ENCODE measurements at places on chromosomes 3 and 15.
A peak's percentile ranks its signal among the peaks of the same experiment; 100 is the strongest.

DNA sequence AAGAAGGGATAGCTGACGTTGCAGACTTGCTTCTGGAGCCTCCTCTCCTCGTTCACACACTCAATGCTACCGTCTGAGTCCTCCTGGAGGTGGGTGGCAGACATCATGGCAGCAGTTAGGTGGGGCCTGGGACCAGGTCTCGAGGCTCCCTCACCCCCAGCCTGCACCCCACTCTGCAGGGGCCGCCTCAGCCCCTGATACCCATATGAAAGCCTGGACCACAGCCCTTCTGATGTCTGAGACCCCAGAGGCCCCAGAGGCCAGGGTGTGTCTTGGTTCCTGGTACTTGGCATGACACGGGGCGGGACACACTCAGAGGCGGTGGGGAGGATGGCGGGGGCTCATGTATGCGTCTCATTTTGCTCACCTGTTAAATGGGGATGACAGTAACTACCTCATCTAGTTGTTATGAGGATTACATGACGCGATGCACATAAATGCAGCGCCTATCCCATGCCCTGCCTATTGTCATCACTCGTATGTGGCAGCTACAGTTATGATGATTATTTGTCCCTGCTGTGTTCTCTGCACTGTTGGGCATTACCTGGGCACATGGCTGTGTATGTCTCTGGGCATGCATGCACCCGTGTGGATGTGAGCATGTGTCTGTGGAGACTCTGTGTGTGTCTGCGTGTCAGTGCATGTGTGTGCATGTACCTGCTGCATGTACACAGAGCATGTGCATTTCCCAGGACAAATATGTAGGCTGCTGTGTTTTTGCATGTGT lies 39.9 kb downstream of the FEM1B start:
- peak; percentile 64 for DNase-seq

GRCh38 chr3:125351152-125351551 lies 24.0 kb downstream of the ZNF148 start:
- no peak for DNase-seq

- peak; percentile 41 for DNase-seq
Measured at GRCh38 chr3:126142652-126143051, 37.7 kb downstream of the ALDH1L1 start.

GRCh38 chr3:169405076-169405475 lies 258.4 kb downstream of the MECOM start:
- DNase-seq, result no peak

- no peak for DNase-seq
Measured at GRCh38 chr15:36844534-36844998, 255.8 kb downstream of the MEIS2 start.

- peak; percentile 77 for DNase-seq
Measured at GRCh38 chr3:154121701-154122551, 736 bp downstream of the ARHGEF26 start.

DNA sequence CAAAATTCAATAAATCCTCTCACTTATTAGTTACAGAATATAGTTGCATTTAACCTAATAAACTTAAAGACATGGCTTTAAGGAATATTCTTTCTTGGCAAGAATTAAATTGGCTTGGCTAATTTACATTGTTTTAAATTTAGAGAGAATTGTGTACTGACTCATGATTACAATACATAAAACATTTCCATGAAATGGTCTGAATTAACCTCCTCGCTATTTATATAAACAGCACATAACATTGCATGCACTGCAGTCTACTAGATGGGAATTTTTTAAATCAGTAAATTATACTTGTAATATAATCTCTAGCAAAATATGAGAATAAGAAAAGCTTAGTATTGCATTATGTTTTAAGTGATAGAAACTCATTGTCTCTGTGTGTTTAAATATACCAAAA lies 268.9 kb downstream of the SHOX2 start:
- DNase-seq, result no peak

- no peak for DNase-seq
Measured at GRCh38 chr3:114874522-114874971, 272.5 kb downstream of the ZBTB20 start.

GRCh38 chr3:186418671-186419145 lies 56.7 kb upstream of the DGKG start:
- no peak for DNase-seq

- DNase-seq, result no peak
Measured at GRCh38 chr3:169600732-169601131, 62.8 kb downstream of the MECOM start.

GRCh38 chr3:111412656-111413055 lies 129.3 kb upstream of the CD96 start:
- DNase-seq, result no peak

GRCh38 chr3:170233530-170233929 lies 11.3 kb downstream of the PRKCI start:
- no peak for DNase-seq

GRCh38 chr3:24662449-24663345 lies 168.0 kb upstream of the THRB start:
- DNase-seq, result no peak

DNA sequence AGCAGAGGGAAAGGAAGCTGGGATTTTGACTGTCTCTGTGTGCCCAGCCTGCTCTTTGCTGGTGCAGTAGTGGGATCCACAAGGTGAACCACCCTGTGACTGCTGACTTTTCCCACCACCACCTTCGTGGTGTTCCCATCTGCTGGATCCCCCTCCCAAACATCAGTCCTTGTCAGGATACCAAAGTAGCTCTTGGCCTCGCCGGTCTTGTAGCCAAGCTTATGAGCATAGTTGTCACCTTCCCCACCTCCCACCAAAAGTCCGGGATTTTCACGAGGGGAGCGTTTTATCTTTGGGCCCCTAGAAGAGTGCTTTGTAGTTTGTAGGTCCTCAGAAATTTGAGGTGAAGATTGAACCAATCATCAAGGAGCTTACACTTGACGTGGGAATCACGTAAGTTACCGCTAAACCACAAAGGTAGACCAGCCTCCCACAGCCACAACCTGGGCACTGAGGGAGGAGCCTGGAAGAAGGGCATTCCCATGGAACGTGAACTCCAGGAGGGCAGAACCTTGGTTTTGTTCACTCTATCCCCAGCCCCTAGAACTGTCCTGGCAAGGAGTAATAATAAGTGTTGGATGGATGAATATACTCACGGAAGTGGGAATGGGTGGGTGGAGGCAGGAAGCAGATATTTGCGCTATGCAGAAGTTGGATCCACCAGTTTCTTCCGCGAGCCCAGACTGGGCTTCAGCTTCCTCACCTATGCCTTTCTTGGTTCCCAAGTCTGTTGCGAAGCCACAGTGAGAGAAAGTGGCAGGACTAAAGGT lies 814 bp upstream of the TEX264 start:
- no peak for DNase-seq

DNA sequence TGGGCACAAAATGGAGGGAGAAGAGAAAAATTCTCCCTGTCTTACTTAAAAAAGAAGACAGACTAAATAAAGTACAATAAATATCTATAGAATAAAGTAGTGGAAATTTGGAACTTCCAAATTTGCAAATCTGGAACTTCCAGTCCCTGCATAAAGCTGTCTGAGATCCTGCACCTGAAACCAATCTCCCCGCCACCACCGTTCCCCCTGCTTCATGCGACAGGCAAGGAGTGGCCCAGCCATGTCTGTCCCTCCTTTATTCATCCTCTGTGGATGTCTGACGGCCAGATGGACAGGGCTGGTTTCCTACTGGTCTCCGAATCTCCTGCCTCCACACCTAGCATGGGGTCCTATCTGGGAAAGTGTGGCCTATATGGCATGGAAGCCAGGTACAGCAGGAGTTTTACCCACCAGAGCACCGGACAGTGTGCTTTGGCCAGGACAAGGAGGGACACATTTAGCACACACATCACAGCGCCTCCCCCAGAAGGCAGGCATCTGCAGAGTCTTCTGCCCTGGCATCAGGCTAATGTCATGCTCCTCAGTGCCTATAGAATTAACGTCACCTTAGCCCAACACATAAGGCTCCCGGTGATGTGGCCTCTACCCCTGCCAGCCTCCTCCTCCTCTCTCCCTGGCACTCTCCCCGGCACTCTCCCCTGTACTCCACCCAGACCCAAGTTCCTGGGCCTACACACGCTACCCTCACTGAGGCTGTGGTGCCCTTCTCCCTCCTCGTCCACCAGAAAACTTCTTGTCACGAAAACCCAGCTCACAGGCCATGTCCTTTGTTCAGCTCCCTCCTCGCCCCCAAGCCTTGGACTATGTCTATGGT lies 170.8 kb downstream of the XXYLT1 start:
- DNase-seq, result peak; percentile 75

GRCh38 chr3:21859124-21860081 lies 108.4 kb upstream of the ZNF385D start:
- DNase-seq, result no peak

- DNase-seq, result no peak
Measured at GRCh38 chr15:84657748-84658079, 285 bp downstream of the NMB start.

- no peak for DNase-seq
Measured at GRCh38 chr15:93866948-93867347, 364.4 kb upstream of the MCTP2 start.

GRCh38 chr3:108036984-108037741 lies 53.7 kb downstream of the CD47 start:
- DNase-seq, result no peak

GRCh38 chr15:62249501-62249900 lies 84.4 kb upstream of the C2CD4B start:
- no peak for DNase-seq

DNA sequence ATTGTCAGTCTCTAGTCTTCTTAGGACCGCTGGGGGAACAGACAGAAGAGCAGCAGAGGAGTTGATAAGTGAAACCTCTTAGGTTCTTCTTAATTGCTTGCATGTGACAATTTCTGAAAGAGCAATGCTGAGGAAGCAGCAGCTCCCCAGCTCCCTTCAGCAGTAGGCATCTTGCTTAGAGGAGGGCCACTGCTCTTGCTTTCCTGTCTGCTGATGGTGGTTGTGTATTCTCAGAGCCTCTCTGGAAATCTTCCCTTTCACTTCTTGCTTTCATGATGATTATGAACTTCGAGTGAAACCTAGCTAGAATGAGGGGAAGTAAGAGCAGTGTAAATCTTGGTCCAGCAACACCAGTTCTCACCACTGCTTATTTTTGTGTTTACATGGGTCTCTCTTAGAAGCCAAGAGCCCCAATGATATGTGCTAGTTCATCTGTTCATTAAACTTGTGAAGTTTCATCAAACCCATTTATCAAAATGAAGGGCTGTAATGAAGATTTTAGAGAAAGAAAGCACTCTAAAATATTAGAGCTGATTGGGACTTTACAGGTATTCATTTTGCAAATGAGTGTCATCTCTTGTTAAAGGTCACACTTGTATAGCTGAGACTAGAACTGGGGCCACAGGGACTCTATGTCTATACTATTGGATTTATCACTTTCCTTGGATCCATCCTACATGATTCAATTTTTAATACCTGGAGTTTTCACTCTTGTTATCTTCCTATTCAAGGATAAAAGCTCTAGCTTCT lies 246.7 kb downstream of the LPP start:
- peak; percentile 75 for DNase-seq

- DNase-seq, result no peak
Measured at GRCh38 chr3:161215185-161215584, 5.9 kb upstream of the NMD3 start.

GRCh38 chr15:73325191-73325861 lies 43.4 kb downstream of the HCN4 start:
- peak; percentile 54 for DNase-seq

DNA sequence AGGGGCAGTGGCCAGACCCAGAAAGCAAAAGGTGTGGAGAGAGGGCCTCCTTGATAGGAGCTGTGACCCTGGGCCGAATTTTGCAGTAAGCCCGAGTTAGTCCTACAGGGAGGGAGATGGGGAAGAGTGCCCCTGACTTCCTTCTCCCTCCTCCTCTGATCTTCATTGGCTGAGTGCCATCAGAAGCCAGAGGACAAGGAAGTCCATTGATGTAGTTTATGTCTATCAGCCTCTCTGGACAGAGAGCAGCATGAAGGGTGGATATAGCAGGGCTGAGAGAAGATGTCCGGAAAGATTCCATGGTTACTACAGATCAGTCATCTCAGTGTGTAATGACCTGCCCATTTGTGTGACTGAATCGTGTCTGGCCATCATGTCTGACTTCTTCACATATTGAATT lies 102.5 kb upstream of the FAM3D start:
- DNase-seq, result no peak

DNA sequence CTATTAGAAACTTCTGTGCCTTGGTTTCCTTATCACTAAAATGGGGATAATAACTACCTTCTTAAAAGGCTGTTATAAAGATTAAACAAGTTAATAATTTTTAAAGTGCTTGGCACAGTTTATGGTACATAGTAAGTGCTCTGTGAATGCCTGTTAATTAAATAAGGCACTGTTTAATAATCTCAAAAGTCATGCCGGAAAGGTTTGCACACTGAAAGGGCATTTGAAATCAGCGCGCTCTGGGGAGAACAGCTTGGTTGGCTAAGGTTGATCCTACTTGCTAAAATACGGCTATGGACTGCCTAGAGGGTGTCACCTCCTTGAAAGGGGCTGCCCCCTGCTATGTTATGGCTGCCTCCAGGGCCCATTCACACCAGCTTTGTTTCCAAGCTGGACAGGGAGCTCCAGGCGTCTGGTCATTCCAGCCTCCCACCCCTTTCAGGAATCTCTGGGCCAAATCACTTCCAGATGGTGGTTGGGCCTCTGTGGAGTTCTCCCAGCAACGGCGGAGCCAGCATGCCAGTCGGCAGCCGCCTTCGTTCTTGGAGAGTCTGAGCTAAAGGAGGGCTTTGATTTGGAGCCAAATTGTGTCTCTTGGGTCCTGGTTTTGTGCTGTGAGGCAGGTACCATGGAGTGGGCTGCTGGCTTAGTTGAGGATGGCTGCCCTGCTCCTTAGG lies 5.9 kb downstream of the FLNB start:
- no peak for DNase-seq

- no peak for DNase-seq
Measured at GRCh38 chr3:169627789-169628188, 35.7 kb downstream of the MECOM start.
